NCI-H1105 (cell line): ENCODE measurements at places on chromosomes 5 and 9.

DNA sequence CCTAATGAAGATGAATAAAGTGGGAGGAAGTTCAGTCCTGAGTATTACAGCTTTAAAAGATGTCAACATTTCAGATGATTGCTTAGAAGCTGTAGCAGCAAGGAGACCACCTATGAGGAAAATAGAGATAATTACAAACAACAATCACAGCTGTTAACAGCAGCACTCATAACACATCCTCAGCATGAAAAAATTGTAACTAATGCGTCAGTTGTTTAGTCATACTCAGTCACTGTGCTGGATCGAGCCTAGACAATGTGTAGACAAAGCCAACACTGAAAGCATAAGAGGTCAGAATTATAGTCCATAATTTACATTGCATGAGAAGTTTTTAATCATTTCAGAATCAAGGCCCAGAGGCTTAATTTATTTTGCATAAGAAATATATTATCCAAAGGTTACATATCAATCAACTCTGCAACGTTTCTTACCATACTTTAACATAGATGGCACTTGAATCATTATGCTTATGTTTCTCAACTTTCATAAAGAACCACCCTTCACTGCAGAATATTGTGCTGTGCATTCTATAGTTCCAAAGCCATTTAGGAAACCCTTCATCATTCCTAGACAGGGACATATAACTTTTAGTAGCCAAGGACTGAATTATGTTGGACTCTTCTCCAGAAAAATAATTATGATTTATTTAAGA is 60.2 kb upstream of the HAPLN1 start:
- DNase-seq = no peak

DNA sequence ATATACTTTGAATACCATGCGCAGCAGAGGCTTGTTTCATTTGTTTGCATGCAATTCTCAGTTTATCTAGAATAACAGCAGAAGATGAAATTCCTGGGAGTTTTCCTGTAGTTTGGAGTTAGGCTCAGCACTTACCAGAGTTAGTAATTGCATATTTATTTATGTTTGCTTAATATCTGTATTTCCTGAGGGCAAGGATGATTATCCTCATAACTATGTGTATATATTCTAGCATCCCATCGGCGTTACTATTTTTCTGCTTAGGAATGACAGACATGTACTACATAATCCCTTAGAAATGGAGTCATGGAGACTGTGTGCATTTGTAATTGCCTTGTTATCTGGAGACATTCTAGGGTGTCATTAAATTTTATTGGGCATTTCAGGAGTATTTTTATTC is 1184.8 kb downstream of the DTWD2 start:
- DNase-seq = no peak

DNA sequence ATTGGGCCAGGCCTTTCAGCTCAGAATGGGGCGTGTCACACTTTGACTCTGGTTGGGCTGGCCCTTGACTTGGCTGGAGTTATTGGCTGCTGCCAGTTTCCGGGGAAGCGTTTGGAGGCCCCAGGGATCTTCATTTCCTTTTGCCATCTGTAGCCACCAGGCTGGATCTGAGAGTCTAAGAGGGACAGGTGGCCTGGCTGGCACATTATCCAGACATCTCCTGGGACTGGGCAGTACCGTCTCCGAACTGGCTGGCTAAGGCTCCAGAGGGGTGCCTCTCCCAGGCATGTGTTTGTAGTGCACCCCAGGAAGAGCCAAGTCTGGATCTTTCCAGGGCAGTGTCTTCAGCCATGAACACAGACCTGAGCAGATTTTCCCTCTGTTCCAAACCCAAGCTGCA is 9.7 kb upstream of the JADE2 start:
- no peak for DNase-seq

- DNase-seq = no peak
These were observed 17.6 kb downstream of the MIER3 start for GRCh38 chr5:56934325-56934724.

GRCh38 chr9:112757282-112757883 is 6.8 kb downstream of the SNX30 start:
- no peak for DNase-seq

GRCh38 chr5:10652151-10652550 is 88.3 kb downstream of the ANKRD33B start:
- no peak for DNase-seq
